ENCODE measurements at places on chromosomes 11 and 22. TPM values are rescaled to one million over a fixed set of nuclear protein-coding genes. Genes with fewer than 3 reads are reported as not detected.
A peak's percentile ranks its signal among the peaks of the same experiment; 100 is the strongest.

- no peak for DNase-seq
- H3K4me3 ChIP-seq = no peak overlapping the region
- H3K4me1 ChIP-seq = no peaks in the 10 kb centered on the region
These were observed 15.9 kb downstream of the INCENP start for GRCh38 chr11:62139526-62140303.

Gene PLEKHA7
- 0.07 TPM for total RNA-seq

DNA sequence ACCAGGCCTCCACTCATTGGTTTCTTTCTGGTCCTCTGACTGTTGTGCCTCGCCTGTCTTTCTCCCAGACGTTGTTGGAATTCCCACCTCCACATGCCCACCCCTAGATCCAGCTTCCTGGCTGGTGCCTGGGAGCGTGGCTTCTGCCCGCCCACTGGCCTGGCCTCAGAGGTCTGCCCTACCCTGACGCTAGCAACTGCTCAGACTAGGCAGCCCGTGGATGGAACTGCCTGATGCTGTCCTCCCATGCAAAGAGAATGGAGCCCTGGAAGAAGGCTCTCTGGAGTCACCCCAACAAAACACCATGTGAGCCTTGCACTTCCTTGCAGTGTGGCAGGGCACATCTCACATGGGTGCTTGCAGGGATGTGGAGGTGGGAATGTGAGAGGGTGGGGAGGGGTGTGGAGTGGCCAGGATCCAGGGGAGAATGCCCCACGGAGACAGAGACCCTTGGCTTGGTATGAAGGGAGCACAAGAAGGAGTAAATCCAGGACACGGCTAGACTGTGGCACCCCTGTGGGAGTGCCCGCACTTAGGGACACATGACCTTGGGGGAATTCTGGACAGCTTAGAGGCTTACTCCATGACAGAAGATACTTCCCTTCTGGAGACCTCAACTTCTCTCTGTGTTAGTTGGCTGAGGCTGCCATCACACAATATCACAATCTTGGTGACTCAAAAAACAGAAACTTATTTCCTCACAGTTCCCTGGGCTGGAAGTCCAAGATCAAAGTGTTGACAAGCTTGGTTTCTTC is 22.5 kb upstream of the ADA2 start:
- no peaks in the 10 kb centered on the region for H3K36me3 ChIP-seq
- no peaks in the 10 kb centered on the region for H3K4me1 ChIP-seq
- H3K27ac ChIP-seq = no peak overlapping the region
- peaks cover 1% of the 10 kb centered on the region for H3K27me3 ChIP-seq

Gene C11orf21
- not detected for total RNA-seq

DNA sequence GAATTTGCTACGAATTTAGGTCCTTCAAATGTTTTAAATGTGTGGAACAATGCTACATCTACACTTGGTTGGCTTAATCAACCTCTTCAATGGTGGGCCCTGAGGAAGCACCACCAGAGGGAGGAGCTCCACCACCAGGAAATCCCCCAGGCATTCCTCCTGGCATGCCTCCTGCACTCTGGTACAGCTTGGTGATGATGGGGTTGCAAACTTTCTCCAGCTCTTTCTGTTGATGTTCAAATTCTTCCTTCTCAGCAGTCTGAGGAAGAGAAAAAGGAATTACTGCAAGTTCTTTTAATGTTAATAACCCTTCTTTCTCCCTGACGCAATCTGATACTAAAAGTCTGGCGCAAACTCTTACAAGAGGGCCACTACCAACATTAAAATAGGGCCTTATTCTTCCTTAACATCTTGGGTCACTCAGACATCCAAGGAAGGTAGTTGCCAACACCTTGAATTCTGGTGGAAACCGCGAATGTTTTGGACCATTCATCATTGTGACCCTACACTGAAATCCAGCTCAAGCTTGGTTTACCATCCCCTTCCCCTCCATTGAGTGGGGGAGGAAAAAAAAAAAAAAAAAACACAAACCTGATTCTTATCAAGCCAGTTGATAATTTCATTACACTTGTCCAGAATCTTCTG is 4.2 kb downstream of the HSPA8 start:
- DNase-seq = no peak
- peak overlapping the region; percentile 100 for H3K4me3 ChIP-seq
- peak overlapping the region; percentile 98 for H3K27ac ChIP-seq

Gene SYT13
- total RNA-seq = not detected
